ENCODE measurements at places on chromosomes 11 and 22.

- no peak for DNase-seq
Observed at GRCh38 chr11:47107744-47108143, 68.9 kb downstream of the ARFGAP2 start.

GRCh38 chr22:39433476-39434242 is 23.2 kb upstream of the MGAT3 start:
- no peak for DNase-seq

GRCh38 chr11:84289381-84289906 is 1003.3 kb upstream of the CCDC90B start:
- no peak for DNase-seq

- no peak for DNase-seq
Observed at GRCh38 chr22:30809086-30809485, 114.4 kb downstream of the OSBP2 start.

- DNase-seq: no peak
Observed at GRCh38 chr11:73528483-73529203, 69.3 kb downstream of the FAM168A start.

- DNase-seq: no peak
Observed at GRCh38 chr11:128375961-128376360, 211.4 kb downstream of the ETS1 start.

DNA sequence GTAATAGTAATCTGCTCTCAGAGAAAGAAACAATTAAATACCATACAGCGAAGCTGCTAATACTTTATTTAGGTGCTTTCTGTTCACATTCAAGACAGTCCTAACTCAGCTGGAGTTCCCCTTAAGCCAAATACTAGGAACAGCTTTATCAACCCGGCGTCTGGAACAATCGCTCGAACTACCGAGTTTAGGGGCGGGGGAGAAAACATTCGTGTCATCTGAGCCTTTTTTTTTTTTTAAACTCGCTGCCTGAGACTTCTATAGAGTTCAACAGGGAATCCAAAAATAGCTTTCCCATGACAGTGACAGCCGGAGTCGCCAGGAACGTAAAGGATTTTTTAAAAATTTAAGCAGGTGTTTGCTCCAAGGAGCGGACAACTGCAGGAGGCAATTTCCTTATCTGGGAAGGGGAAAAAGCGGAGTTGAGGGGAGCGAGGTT is 852 bp downstream of the TRAF6 start:
- no peak for DNase-seq

GRCh38 chr11:73226297-73227006 is 8.4 kb downstream of the P2RY2 start:
- no peak for DNase-seq

GRCh38 chr11:45984192-45984591 is 61.7 kb downstream of the LARGE2 start:
- no peak for DNase-seq

GRCh38 chr11:102971766-102972165 is 16.2 kb upstream of the MMP13 start:
- no peak for DNase-seq

GRCh38 chr11:66904561-66904960 is 47.7 kb downstream of the LRFN4 start:
- no peak for DNase-seq

DNA sequence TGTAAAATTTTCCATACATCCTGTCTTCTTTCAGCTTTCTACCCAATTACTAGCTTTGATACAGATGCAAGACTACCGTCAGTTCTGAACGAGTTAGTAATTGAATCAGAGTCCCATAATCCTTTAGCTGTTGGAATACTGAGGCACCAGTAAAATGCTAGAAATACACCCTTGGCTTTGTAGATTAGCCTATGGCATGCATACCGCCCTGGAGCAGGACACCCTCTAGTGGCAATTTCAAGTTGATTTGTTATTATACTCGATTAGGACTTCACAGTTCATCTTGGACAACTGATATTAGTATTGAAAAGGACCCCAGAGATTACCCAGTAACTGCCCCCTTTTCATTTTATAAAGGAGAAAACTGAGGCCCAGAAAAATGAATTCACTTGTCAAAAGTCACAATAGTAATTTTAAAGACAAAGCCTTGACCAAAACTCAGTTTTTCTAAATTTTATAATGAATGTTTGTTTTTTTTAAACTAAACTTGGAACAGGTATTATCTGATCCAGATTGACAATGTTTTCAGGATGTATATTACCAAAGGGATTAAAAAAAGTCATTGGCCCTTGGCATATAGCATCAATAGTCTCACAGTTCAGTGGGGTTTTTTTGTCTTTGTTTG is 72.6 kb downstream of the HIPK3 start:
- DNase-seq: peak; percentile 3

- no peak for DNase-seq
Observed at GRCh38 chr22:35684270-35684700, 33.4 kb upstream of the APOL5 start.

GRCh38 chr22:36383110-36383581 is 4.6 kb downstream of the MYH9 start:
- no peak for DNase-seq

GRCh38 chr11:13008625-13009475 is at the start of gene RASSF10:
TSS of gene RASSF10 (plus strand) at chr11:13009316. CDS start at chr11:13009577, 261 bp downstream.
- DNase-seq: no peak

Measured in activated T-helper 1 cell treated with Interleukin-2 at 50 U/mL for 16 hours (primary cell).